GM13977 (cell line): ENCODE measurements at places on chromosomes 6 and 20.
A peak's percentile ranks its signal among the peaks of the same experiment; 100 is the strongest.

DNA sequence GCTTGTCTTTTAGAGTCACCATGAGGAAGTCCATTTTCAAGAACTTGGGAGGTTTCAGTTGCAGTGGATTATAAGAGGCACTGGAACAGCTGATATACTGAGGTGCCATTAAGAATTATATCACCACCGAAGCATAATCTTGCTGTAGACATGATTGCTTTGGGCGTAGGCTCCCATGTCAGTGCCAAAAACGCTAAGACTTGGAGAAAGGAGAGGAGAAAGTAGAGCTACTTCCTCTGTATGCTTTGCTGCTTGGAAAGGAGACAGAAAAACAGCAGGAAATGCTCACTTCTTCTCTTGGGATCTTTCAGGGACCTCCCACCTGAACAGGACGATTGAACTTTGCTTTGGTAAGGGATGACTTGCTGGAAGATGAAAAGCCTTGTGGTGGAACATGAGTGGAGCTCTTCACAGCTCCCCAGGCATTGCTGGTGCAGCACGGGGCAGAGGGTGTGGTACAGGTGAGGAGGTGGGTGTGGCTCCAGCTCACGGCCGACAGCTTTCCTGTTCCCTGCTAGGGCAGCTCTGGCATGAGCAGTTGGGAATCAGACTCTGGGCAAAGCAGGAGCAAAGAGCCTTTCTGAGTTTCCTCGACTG, 190.4 kb upstream of the JAG1 start:
- no peak for DNase-seq

DNA sequence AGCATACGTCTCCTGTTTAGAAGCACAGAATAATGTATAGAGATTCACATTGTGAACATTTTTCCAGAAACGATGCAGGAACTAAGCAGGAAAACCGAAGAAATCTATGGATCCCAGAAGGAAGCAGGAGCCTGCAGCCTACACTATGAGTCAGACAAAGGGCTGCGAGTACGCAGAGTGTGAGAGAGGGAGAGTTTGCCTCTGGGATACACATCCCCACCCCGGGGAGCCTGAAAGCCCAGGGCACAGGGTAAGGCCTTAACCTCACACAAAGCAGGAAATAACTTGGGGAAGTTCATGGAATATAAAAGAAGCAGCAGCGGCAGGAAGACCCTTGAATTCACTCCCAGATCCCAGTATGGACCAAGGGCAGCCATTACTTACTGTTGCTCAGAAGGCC, 842.1 kb upstream of the MANEA start:
- DNase-seq: no peak

GRCh38 chr6:155351273-155352129, 37.2 kb upstream of the TFB1M start:
- DNase-seq: peak; percentile 75

DNA sequence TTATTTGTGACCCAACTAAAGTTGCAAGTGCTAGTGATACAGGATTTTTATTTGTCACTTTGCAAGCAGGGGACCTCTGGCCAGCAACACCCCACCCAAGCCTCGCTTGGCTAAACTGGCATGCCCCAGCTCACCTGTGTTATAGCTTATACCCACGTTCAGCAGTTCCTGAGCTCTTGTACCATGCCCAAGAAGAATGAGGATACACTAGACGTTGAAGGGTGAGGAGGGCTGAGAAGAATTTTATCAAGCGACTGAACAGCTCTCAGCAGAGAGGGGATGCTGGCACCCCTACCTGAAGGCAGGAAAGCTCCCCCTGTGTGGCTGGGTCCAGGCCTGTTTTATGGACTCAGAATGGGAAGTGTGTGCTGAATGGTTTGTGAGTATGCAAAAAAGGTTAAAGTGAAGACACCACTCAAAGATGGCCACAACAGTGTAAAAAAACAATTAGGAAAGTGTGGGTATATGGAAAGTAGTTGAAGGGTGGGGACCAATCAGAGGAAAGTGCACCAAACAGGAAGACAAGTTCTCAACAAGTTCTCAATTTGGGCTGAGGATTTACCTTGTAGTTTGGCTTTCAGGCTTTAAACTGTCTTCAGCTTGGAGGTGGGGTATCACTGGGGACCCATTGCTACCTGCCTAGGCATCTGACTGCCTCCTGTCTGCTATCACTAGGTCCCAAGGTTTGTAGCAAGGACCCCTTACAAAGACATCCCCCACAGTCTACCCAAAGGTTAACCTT, 15.0 kb downstream of the BTN2A1 start:
- DNase-seq: no peak

GRCh38 chr20:62030834-62031434, 34.7 kb downstream of the TAF4 start:
- DNase-seq: peak; percentile 80

DNA sequence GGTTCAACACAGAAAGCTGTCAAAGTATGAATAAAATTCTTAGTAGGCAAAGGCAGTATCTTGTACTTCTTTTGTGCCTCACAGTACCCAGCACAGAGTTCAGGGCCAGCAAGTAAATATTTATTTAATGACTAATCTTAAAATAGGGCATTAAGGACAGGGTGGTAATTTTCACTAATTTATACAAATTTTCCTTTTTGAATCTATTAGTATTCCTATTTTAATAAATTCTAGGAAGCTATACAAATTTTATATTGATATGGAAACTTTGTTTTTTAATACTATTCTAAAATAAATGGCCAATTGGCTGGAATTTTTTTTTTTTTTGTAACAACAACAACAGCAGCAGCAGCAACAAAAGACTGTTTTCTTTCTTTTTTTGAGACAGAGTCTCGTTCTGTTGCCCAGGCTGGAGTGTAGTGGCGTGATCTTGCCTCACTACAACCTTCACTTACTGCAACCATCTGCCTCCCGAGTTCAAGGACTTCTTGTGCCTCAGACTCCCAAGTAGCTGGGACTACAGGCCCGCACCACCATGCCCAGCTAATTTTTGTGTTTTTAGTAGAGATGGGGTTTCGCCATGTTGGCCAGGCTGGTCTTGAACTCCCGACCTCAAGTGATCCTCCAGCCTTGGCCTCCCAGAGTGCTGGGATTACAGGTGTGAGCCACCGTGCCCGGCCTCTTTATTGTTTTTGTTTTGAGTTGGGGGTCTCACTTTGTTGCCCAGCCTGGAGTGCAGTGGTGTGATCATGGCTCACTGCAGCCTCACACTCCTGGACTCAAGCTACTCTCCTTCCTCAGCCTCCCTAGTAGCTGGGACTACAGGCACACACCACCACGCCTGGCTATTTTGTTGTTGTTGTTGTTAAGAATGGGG, 85.2 kb downstream of the FKBP5 start:
- no peak for DNase-seq

DNA sequence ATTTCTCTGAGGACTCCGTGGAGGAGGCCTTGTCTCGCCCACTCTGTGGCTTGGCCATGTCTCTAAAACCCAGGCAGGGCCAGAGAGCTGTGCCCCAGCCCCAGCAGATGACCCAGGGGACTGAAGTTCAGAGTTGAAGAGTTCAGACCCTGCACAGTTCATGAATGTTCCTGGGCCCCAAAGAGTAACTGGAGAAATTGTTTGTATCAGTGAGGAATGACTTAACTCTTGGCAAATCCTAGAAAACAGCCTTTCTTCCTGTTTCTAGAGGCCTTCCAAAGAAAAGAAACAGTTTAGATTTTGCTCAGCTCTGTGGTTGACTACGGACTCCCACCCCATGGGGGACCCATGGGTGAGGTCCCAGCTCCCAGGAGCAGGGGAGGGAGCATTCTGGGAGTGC, 62.1 kb upstream of the EYA2 start:
- DNase-seq: no peak

DNA sequence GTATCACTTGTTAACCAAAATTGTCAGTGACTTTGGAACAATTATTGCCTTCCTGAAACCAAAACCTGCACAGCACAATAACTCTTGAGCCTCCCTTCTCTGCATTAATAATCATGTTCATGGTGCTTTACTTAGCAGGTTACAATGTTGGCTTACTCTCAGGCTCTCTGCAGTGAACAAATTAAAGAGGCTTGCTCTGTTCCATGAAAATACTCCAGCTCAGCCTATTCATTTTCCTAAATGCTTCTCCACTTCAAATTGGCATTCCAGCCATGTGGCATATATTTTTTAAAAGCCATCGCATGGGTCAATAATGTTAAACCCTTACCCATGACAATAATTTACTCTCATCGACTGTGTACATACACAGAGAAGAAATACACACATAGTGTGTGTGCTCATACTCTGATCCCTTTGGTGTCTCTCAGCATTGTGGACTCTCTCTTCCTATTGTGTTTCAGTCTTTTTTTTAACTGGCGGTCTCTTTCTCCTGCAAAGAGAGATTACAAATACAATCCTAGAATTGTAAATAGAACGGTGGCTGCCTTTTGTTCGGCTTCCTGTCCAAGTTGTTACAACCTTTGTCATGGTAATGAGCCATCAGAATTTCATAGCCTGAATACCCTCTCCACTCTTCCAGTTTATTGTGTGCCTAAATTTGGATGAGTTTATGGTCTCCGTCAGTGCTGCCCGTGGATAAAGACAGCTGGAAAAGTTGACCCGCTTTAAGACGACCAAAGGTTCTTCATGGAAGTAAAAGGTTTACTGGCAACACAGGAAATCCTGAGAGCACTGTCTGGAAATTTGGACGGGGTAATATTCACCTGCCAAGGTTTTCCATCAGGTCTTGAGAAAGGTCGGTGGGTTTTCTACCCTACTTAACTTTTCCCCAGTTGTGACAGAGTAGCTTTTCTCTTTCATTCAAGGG, 263.6 kb downstream of the CD83 start:
- no peak for DNase-seq

- DNase-seq: no peak
Observed at GRCh38 chr20:16538779-16539178, 34.5 kb downstream of the KIF16B start.

GRCh38 chr20:17905544-17905943, 63.0 kb downstream of the SNX5 start:
- DNase-seq: no peak

- DNase-seq: peak; percentile 67
Observed at GRCh38 chr6:24721461-24722215, 2.7 kb upstream of the C6orf62 start.

DNA sequence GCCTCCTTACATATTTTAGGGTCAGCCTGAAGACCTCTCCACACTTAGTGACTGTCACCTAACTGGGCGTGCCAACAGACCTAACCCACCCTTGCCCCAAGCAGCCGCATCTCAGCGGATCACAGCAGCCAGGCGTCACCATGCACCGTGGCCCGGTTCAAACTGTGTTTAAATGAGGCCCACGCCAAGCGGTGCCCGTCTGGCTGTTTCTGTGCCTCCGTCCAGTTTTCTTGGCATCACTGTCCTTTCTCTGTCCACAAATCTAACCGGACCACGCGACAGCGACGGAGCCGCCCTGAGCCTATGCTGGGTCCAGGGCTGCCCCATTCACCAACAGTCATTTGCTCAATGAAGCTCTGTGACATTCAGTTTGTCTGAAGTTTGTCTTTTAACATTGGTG, 393.3 kb downstream of the THBS2 start:
- DNase-seq: no peak

DNA sequence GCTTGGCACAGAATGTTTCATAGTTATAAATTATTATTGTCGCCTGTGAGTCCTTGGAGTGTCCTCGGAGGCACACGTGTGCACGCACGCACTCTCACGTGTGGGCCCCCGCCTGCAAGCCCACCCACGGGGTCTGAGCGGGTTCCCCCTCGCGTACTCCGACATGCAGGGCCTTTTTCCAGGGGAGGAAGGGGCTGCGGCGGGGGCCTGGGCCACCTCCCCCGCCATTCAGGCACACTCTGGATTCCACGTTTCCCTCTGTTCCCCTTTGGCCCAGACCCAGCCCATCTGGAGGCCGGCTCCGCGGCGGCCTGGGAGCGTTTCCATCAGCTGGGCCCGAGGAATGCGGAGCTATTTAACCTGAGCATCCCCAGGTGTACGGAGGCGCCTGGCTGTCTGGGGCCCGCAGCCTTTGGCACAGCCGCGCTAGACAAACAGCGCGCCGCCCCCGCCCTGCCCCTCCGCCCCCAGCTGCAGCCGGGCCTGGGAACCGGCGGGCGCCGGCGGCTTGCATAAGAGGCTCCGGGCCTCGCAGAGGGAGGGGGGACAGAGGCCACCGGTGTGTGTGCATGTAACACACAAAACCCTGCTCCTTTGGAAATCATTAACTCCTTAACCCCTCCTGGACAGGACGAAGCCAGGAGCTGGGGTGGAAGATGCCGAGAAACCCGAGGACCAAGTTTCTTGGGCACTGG, 3.3 kb downstream of the ID1 start:
- DNase-seq: peak; percentile 26

DNA sequence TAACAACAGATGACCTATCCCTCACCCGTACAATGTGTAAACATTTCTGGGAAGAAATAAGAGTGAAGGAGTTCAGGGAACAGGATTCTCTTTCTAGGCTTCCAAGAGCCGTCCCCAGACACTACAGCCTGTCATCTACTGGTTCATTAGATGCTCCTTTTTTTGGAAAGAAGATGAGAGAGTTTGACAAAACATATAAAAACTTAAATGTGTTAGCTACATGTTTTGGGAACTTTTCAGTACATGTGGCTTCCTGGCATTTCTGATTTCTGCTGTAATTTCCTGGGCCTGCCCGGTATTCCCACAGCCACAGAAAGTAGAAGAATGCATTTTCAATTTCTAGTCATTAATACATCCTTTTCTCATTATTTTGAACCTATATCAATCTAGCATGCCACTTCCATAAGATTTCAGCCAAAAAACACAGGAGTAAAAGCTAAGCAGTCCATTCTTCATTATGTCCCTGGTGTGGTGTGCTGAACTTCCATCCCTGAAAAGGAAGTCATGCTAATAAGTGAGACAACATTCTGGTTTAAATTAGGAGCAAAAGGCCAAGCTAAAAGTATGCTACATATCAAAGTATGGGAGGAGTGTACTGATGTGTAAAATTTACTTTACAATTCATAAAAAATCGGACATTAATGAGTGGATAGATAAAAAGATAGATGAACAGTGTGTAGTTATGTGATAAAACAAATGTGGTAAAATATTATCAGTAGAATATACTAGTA, 198.2 kb downstream of the WDR27 start:
- DNase-seq: no peak

GRCh38 chr6:104955491-104955890, 1.4 kb upstream of the LIN28B start:
- no peak for DNase-seq

- no peak for DNase-seq
Observed at GRCh38 chr6:67717281-67717680, 917.8 kb upstream of the ADGRB3 start.

DNA sequence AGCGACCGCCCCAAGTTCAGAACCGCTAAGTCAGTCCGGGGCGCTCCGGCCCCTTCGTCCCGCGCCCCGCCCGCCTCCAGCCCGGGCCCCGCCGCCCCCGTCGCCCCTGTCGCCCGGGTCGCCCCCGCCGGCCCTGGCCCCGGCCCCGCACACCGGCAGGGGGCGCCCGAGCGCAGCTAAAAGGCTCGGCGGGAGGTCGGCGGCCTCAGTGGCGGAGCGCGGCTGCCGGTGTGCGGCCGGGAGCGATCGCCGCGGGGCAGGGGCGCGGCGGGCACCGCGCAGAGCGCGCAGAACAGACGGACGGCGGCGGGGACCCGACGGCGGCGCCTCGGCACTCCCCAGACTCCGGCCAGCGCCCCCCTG, at the start of gene FNDC1:
FNDC1 (plus strand) TSS at position 208 of the 363 bp plus-strand sequence. CDS start 197 bp downstream, outside the sequence.
- peak; percentile 92 for DNase-seq

DNA sequence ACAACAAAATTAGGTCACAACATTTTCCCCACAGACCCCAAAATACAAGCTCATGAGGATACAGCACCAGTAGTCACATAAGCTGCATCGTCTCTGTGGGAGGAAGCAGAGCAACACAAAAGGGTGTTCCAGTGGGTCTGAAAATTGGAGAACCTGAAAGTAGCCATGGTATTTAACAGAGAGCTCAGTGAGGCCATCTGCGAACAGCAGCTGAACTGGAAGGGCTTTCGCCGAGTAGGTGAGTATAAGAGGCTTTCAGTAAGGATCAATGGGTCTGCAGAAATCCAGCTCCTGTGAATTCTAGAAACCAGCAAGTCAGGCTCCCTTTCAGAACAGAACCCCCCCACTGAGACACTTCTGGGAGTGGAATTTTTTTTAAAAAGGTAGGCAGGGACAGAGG, 120.0 kb upstream of the RREB1 start:
- no peak for DNase-seq
